Central memory CD8-positive, alpha-beta T cell (primary cell): ENCODE measurements at places on chromosomes 7 and 10.

DNA sequence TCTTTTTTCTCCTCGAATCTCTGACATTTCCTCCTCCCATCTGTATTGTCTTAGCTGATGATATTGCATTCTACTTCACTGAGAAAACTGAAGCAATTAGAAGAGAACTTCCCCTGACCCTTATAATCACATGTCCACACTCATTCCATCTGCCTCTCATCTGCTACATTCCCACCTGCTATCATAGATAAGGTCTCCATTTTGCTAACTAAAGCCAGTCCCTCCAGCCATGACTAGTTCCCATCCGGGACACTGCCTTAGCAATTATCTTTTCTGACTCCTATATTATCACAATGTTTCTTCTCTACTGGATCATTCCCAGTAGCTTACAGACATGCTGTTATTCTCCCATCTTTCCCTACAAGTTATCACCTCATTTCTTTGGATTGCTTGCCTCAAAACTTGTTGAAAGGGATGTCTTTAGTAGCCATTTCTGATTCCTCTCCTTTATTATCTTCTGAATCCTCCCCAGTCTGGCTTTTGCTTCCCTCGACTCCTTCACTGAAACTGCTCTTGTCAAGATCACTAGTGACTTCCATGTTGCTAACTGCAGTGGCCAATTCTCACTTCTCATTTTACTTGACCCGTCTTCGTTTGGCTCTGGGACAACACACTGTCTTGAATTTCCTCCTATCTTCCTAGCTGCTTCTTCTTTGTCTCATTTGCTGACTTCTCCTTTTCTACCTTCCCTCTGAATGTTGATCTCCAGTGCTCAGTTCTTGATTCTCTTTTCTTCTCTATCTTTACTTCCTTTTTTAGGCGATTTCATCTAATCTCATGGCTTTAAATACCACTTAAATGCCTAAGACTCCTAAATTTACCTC, 35.9 kb downstream of the FZD1 start:
- no peak for DNase-seq

DNA sequence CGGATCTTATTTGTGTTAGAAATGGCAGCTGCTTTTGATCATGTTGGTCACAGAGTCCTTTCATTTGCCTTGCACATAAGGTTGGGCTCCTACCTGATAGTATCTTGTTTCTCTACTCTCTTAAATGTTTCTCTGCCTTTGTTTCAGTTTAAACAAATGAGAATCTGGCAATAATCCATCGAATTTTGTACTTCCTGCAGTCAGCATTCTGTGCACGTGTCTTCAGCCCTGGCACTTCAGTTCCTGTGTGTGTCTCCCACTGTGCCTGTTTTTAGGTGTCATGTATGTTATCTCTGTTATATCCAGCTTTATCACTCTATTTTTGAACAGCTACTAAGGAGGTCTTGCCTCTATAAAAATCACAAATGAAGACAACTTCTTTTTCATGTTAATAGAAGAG, 28.4 kb upstream of the PTER start:
- DNase-seq: no peak

DNA sequence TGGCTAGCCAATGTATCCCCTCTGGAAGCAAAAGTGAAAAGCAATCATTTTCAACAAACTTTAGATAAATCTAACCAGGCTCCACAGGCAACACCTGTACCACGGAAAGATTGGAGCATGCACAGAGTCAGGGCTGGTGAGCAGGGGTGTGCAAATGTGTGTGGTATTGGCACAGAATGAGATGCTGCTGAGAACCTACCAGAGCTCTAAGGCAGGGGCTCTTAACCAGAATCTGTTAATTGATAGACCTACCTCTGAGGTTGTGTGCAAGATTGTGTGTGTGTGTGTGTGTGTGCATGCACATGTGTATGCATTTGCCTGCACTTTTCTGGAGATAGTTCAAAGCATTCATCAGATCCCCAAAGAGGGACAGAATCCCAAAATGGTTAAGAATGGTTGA, 62.9 kb downstream of the PIK3AP1 start:
- DNase-seq: no peak

- no peak for DNase-seq
These were observed 172.1 kb downstream of the CAMK1D start for GRCh38 chr10:12521423-12521822.

DNA sequence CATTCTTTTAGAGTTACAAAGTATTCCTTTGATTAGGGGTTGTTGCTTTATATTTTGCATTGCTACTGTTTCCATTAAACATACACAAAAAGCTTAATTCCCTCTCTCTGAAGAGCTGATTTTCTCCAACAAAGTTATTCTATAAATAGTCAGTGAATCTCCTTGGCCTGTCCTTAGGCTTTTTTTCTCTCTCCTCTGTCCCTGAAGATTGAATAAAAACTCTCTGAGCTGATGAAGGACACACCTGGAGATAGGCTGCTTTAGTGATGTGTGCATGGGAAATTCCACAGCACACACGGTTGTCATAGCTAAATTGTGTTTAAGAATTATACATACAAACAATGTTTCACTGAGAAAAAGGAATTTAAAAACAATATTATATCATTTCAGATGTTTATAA, 90.5 kb upstream of the TMEM106B start:
- DNase-seq: no peak
